ENCODE measurements at places on chromosomes 16 and 17.

- DNase-seq = no peak
Observed at GRCh38 chr17:1229900-1230501, 40.2 kb upstream of the BHLHA9 start.

- no peak for DNase-seq
Observed at GRCh38 chr16:88726981-88727380, 20.7 kb downstream of the CTU2 start.

GRCh38 chr16:85998868-85999729 lies 100.1 kb downstream of the IRF8 start:
- no peak for DNase-seq

- no peak for DNase-seq
Observed at GRCh38 chr17:42521036-42521435, 15.0 kb upstream of the NAGLU start.

DNA sequence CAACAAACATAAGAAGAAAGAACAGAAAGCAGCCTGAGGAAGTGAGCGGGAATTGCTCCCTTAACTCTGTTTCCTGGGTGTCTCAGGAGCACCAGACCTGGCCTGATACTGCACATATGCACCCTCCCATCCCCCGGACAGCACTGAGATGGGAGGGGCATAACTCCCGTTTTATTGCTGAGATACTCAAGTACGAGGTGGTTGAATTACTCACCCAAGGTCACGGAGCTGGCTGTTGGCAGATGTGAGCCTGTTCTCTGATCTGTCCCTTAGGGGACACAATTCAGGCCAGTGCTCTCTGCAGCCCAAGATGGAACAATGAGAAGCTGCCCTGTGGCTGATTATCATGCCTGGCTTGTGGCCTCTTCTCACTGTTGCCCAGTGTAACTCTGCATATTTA lies 9.1 kb upstream of the MED9 start:
- no peak for DNase-seq

- DNase-seq = no peak
Observed at GRCh38 chr17:12977008-12977751, 40.6 kb downstream of the ELAC2 start.

GRCh38 chr16:56190048-56190676 lies 1.1 kb upstream of the GNAO1 start:
- DNase-seq = no peak

DNA sequence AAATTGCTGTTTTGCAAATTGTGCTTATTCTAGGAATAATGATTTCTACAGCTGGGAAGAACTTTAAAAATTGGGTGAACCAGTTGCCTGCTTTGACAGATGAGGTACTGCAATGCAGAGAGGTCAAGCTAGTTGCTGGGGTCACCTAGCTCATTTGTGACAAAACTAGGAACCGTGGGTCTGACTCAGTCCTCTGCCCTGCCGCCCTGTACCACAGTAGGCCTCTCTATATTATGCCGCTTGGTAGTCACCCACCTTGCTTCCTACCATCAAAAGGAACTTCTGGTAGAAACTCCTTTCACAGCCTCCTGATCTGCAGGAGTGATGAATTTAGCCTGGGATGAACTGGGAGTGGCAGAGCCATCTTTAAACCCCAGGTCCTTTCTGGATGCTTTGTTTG lies 105.7 kb downstream of the PITPNC1 start:
- DNase-seq = no peak

GRCh38 chr16:89922477-89922883 lies 662 bp upstream of the TUBB3 start:
- peak; percentile 80 for DNase-seq

DNA sequence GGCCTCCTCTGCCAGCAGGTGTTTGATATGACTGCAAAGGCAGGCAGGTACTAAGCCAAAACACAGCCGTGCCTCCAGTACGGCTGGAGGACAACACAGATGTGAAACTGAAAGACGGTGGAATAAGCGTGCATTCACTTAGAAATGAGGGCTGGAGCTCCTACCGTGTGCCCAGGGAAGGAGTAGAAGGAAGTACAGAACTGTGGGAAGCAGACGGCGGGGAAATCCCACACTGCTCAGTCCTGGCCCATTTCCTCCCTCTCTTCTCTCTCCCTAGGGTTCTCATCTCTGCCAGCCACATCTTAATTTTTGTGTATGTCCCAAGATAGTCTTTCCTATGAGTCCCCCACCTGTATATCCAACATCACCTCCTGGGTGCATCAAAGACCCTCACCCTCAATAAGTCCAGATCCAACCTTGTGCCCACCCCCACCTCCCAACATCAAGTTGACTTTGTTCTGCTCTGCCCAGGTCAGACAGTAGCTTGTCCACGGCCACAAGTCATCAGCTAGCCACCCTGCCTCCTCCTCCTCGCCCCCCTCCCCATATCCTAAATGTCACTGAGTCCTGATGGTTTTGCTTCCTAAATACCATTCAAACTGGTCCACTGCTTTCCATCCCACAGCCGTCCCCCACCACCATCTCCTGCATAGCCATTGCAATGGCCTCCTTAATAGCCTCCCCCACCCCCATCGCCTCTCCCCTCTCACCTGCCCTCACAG lies 77.1 kb upstream of the RPL38 start:
- DNase-seq = no peak

DNA sequence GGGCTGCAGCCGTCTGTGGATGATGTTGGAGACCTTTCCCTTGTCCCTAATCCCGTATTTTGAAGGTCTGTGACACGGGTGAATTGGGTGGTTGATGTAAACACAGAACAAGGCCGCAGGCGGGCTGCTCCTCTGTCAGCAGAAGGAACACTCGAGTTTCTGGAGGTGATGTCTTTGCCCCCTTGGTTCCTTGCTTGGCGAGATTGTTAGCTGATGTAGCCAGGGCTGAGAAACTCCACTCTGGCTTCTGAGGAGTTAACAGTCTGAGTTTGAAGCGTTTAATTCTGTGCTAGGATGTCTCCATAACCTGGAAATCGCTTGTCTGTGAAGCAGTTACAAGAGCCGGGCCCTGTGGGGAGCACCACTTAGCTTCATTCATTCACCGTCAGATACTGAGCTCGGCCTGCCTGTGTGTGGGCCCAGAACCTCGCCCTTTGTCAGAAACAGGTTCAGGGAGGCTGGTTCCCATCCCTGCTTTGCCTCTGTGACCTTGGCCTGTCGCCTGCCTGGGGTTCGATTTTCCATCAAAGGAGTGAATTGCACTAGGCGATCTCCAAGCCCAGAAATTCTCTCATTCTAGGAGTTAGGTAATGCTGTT lies 1.3 kb downstream of the MAPK8IP3 start:
- no peak for DNase-seq

DNA sequence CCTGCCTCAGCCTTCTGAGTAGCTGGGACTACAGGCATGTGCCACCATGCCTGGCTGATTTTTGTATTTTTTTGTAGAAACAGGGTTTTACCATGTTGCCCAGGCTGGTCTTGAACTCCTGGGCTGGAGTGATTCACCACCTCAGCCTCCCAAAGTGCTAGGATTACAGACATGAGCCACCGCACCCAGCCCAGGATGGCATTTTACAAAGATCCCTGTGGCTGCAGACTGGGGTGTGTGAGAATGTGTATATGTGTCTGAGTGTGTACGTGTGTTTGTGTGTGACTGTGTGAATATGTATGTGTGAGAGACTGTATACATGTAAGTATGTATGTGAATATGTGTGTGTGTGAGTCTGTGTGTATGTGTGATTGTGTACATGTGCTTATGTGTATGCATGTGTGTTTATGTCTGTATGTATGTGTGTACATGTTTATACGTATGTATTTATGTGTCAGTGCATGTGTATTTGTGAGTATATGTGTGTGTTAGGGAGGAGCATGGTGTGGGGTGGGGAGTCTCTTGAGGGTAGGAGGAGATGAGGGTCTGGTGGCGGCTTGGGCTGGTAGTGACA lies 17.0 kb downstream of the RPTOR start:
- no peak for DNase-seq

DNA sequence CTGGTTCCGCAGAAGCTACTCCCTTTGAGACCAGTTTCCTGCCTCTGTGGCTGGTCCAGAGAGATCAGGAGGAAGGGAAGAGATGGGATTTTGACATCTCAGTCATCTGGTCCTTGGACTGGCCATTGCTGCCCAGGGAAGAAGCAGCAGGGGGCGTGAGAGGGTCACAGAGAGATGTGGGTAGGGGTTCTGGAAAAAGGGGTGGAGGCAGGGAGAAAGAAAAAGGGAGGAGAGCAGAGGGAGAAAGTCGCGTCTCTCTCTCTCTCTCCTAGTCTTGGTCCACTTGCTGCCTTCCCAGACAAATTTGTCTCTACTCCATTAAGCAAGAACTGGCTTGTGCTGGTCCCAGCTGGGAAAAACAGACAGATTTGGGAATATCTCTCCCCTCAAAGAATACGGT lies 4.4 kb downstream of the SHBG start:
- DNase-seq = no peak

DNA sequence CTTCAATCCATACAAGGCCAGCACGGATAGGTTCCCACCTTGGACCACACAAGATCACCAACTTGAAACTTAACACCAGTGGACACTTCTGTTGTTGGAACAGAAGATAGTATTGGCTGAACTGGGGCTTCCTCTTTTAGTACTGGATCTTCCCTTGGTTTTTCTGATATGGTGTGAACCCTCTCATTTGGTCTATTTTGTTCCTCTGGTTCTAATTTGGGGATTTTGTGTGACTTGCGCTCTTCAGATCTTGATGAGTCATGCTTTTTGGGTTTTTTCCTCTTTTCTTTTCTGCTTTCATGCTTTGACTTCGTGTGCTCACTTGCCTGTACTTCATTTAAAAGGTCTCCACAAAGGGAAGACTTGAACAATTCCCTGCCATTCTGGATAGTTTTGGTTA lies 39.0 kb downstream of the SOST start:
- DNase-seq = no peak

- DNase-seq = no peak
Observed at GRCh38 chr17:45770632-45771270, 13.4 kb upstream of the CRHR1 start.

- no peak for DNase-seq
Observed at GRCh38 chr16:85749771-85750145, 1.1 kb downstream of the C16orf74 start.

GRCh38 chr17:56074361-56074890 lies 78.8 kb upstream of the ANKFN1 start:
- DNase-seq = no peak

- DNase-seq = no peak
Observed at GRCh38 chr16:12588510-12588909, 215.2 kb downstream of the CPPED1 start.

GRCh38 chr17:75115555-75115954 lies 5.8 kb downstream of the ARMC7 start:
- no peak for DNase-seq

DNA sequence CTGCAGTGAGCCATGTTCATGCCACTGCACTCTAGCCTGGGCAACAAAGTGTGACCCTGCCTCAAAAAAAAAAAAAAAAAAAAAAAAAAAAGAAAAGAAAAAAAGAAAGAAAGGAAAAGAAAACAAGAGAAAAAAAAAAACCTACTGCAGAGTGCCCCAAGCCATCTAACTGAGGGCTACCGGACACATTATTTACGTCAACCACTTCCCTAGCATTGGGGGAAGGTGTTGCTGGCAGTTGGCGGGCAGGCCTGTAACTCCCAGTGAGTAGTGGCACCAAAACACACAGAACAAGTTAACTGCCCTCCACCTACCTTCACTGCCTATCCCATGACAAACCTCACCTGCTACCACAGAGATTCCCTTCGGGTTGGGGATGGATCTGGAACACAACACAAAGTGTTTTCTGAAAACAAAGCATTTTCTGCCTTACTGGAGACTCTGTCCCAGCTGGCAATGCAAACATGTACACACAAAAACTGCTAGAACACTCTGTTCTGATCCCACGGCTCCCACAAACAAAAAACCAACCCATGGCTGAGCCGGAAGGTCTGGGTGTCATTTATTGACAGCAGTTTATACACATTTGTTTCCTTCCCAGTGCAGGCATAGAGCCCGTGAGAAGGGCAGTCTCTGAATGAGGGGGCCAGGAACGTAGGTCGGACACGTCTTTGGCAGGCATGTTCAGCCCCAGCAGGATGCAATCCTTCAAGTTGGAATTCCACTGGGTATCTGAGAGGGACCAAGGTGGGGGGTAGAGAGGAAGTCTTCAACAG lies 11.0 kb downstream of the PHB1 start:
- no peak for DNase-seq

DNA sequence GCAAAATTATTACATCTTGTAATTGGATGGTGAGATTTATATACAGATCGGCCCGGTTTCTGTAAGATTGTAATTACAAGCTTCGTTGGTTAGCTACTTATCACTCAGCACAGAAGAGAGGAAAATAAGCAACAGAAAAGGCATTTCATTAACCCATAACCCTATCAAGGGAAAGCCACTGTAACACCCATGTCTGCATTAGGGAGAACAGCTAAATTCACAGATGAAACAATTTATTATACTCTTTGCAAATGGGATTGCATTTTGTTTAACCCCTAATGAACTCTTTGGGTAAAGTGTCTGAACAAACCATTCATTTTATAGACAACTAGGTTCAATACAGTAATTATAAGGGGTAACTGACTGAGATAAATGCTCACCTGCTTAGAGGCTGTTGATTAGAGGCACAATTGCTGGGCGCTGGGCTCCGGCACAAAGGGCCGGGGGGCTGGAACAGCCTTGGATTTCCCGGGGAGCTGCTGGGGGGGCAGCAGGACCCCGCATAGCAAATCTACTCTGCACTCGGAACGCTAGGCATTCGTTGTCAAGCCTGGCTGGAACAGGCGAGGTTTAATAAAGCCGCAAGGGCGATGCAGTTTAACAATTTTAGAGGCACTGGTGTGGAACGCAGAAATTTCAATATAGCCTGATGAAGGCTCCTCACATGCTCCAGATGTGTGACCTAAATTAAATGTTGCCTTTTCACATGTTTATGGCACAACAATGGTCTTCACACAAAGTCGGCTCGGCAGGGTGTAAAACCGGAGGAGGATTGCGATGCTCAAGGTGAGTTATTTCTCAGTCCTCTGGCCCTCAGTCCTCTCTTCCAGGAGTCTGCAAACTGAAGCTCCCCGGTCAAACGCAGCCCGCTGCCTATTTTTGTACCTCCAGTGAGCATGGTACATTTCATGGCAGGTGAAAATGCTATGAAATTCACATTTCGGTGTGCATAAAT lies 134.0 kb upstream of the IRX6 start:
- DNase-seq = no peak

GRCh38 chr17:5541610-5542202 lies 42.6 kb downstream of the NLRP1 start:
- no peak for DNase-seq

DNA sequence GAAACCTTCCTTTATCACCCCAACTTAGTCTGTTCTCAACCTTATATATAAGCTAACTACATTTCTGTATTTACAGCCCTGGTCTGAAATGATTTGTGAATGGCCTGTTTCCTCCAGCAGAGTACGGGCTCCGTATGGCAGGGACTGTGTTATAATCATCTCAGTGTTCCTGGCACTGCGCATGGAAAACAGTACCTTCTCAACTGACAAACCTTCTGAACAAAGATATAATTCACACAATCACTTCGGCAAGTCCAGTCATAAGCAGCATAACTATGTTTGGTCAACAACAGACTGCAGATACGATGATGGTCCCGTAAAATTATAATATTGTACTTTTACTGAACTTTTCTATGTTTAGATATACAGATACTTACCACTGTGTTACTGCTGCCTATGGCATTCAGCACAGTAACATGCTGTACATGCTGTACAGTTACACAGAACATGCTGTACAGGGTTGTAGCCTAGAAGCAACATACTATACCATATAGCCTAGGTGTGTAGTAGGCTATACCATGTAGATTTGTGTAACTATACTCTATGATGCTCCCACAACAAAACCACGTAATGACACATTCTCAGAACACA lies 30.0 kb downstream of the ANKFY1 start:
- no peak for DNase-seq

- no peak for DNase-seq
Observed at GRCh38 chr16:24428756-24429155, 110.6 kb upstream of the RBBP6 start.

- peak; percentile 17 for DNase-seq
Observed at GRCh38 chr17:79391376-79392233, 219.2 kb downstream of the RBFOX3 start.

- DNase-seq = no peak
Observed at GRCh38 chr16:68446681-68447652, 1.3 kb downstream of the SMPD3 start.

Measured in thoracic aorta (tissue), 2 donors.